ENCODE measurements at places on chromosomes 6 and 20.

DNA sequence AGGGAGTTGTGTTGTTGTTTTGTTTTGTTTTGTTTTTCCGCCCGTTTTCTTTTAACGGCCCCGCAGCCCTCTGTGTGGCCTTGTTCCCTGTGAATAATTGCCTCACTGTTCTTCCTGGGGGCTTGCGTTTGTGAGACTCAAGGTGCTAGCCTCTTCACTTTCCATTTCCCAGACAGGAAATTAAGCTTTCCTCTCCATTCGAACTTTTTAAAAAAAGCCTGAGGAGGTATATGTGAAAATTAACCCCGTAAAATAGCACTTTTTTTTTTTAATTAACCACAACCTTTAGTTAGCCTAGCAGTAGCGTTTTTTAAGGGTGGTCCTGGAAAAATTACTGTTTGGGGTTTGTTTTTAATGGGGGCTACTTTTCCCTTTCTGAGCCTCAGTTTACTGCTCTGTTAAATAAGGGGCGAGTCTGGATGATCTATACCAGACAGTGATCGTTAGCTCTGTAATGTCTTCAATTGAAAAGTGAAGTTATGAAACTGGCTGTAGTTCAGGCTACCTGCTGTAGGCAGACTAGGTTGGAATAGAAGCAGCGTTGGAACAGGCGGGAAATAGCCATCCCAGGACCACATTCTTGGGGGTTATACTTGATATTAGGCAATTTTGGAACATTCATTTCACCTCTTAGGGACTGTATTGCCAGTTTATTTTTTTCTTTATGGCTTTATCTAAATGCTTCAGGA is 1.7 kb downstream of the STX16 start:
- H3K27ac ChIP-seq = peak overlapping the region; percentile 93
- peak overlapping the region; percentile 73 for H3K4me3 ChIP-seq
- H3K27me3 ChIP-seq = no peaks in the 10 kb centered on the region
- H3K36me3 ChIP-seq = no peaks in the 10 kb centered on the region
- peaks cover 51% of the 10 kb centered on the region for H3K4me1 ChIP-seq

GRCh38 chr6:80618953-80619352 is 512.5 kb downstream of the BCKDHB start:
- H3K4me3 ChIP-seq = no peak overlapping the region
- H3K4me1 ChIP-seq = no peaks in the 10 kb centered on the region
- DNase-seq = no peak
- no peaks in the 10 kb centered on the region for H3K36me3 ChIP-seq

DNA sequence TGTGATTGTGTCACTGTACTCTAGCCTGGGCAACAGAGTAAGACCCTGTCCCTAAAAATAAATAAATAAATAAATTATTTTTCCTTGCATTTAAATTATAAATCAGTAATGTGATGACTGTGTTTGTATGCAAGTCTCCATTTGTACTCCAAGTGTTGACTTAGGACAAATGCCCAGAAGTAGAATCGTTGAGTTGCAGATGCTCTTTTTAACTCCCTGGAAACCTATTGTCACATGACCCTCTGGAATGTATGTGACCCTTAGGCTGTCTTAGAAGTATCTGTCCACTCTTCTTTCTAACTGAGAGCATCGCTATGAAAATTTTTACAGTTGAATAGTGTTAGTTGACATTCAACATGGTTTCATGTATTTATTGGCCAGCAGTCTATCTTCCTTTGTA is 18.8 kb downstream of the OR2A4 start:
- no peaks in the 10 kb centered on the region for H3K4me1 ChIP-seq
- no peaks in the 10 kb centered on the region for H3K36me3 ChIP-seq
- H3K4me3 ChIP-seq = no peak overlapping the region
- H3K27ac ChIP-seq = no peak overlapping the region
- H3K27me3 ChIP-seq = no peaks in the 10 kb centered on the region

DNA sequence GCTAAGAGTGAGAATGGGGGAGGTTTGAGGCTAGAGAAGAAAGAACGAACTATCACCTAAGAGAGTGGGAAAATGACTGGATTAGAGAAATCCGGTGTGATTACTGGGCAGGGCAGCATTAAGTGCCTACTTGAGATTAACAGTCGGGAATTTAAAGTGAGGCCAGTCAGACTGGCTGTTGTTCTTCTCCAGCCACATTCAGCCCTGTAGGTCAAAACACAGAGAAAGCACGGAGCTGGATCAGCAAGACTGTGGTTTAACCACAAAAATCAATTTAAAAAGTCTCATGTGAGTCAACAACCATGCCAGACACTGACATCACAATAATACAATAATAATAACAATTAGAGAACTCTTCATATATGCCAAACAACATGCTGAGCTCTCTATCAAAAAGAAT is 301.9 kb upstream of the SGK1 start:
- H3K4me3 ChIP-seq = no peak overlapping the region
- no peak for DNase-seq
- no peak overlapping the region for H3K27ac ChIP-seq
- H3K36me3 ChIP-seq = no peaks in the 10 kb centered on the region
- no peaks in the 10 kb centered on the region for H3K4me1 ChIP-seq

- H3K36me3 ChIP-seq = peaks cover 1% of the 10 kb centered on the region
- H3K4me1 ChIP-seq = no peaks in the 10 kb centered on the region
- no peak overlapping the region for H3K27ac ChIP-seq
- H3K27me3 ChIP-seq = peaks cover 4% of the 10 kb centered on the region
These were observed 1.1 kb upstream of the TMEM74B start for GRCh38 chr20:1185790-1186334.

- no peaks in the 10 kb centered on the region for H3K27me3 ChIP-seq
- no peak overlapping the region for H3K27ac ChIP-seq
- H3K36me3 ChIP-seq = no peaks in the 10 kb centered on the region
- no peaks in the 10 kb centered on the region for H3K4me1 ChIP-seq
- DNase-seq = no peak
These were observed 7.5 kb upstream of the PLCB4 start for GRCh38 chr20:9061434-9061833.

DNA sequence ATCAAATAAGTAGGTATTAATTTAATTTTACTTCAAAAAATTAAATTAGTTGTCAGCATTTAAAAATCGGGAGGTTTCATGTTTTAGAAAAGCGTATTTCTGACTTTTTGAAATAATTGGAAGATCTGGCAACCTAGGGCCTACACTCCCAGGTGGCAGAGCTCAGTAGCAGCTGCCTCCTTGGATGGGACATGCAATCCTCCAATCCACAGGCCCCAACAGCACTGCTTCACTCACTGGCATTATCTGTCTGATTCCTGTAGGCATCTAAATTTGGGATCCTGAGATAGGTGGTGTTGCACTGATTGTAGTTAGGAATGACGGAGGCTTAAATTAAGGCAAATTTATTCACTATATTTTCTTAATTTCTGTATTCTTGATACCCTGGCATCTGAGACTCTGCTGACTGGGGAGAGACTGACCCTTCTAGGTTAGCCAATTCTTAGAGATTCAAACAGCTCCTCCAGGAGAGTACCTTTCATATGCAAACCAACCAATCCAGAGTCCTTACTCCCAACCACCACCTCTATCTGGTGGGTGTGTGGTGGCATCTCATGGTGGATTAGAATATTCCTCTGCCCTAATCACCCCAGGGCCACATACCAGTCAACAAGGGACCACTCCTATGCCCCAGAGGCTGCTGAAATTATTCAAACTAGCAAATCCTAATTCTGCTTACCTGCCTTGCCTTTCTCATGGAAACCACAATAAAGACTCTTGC is 146.6 kb upstream of the GLP1R start:
- no peak for DNase-seq
- no peaks in the 10 kb centered on the region for H3K4me1 ChIP-seq
- no peak overlapping the region for H3K27ac ChIP-seq
- no peak overlapping the region for H3K4me3 ChIP-seq
- peaks cover 12% of the 10 kb centered on the region for H3K27me3 ChIP-seq
- no peaks in the 10 kb centered on the region for H3K36me3 ChIP-seq

GRCh38 chr6:169289257-169289618 is 35.6 kb upstream of the THBS2 start:
- H3K36me3 ChIP-seq = no peaks in the 10 kb centered on the region
- H3K27ac ChIP-seq = peak overlapping the region; percentile 46
- no peaks in the 10 kb centered on the region for H3K4me1 ChIP-seq
- DNase-seq = no peak
- H3K27me3 ChIP-seq = no peaks in the 10 kb centered on the region

GRCh38 chr6:8215631-8216030 is 113.3 kb upstream of the EEF1E1 start:
- no peak overlapping the region for H3K4me3 ChIP-seq
- no peak for DNase-seq
- H3K27ac ChIP-seq = no peak overlapping the region
- H3K4me1 ChIP-seq = no peaks in the 10 kb centered on the region
- no peaks in the 10 kb centered on the region for H3K36me3 ChIP-seq
- H3K27me3 ChIP-seq = no peaks in the 10 kb centered on the region

- DNase-seq = peak; percentile 78
- no peak overlapping the region for H3K27ac ChIP-seq
- H3K4me1 ChIP-seq = no peaks in the 10 kb centered on the region
These were observed 8.6 kb upstream of the BTNL2 start for GRCh38 chr6:32415521-32416019.

DNA sequence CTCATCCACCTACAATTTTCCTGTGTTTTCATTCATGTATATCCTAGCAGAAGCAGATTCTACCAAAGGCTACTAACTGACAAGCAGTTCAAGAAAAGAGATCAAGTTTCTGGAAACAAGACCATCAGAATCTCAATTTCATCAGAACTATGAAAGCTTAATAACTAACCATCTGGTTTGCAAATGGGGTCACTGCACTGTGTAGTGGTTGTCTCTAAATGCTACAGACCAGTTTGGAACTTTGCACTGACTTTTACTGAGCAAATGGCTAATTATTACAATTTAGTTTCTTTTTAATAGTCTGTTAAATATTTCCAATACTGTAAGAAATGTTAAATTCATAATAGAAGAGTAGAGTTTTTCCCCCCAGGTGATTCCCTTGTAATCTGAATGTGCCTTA is 64.5 kb downstream of the REPS1 start:
- H3K4me3 ChIP-seq = no peak overlapping the region
- no peak overlapping the region for H3K27ac ChIP-seq
- DNase-seq = no peak

GRCh38 chr6:17032988-17033634 is 68.7 kb upstream of the STMND1 start:
- no peaks in the 10 kb centered on the region for H3K4me1 ChIP-seq
- no peak overlapping the region for H3K27ac ChIP-seq
- H3K36me3 ChIP-seq = no peaks in the 10 kb centered on the region
- peak overlapping the region; percentile 8 for H3K4me3 ChIP-seq
- H3K27me3 ChIP-seq = peaks cover 22% of the 10 kb centered on the region
- peak; percentile 50 for DNase-seq

DNA sequence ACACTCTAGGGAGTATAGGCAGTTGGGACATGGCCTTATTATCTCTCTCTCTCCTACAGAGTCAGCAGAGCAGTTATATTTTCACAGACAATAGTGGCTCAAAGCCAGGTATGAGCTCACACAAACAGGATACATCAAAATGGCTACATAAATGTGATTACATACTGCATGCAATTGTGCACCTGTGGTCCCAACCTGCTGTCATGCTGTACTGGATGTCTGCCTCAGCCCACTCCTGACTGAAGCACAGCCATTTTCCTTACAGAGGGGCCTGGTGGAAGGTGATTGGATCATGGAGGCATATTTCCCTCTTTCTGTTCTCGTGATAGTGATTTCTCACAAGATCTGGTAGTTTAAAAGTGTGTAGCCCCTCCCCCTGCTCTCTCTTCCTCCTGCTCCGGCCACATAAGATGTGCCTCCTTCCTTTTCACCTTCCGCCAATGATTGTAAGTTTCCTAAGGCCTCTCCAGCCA is 37.0 kb upstream of the SAMHD1 start:
- no peak for DNase-seq
- H3K27ac ChIP-seq = no peak overlapping the region
- no peaks in the 10 kb centered on the region for H3K4me1 ChIP-seq
- H3K36me3 ChIP-seq = no peaks in the 10 kb centered on the region

DNA sequence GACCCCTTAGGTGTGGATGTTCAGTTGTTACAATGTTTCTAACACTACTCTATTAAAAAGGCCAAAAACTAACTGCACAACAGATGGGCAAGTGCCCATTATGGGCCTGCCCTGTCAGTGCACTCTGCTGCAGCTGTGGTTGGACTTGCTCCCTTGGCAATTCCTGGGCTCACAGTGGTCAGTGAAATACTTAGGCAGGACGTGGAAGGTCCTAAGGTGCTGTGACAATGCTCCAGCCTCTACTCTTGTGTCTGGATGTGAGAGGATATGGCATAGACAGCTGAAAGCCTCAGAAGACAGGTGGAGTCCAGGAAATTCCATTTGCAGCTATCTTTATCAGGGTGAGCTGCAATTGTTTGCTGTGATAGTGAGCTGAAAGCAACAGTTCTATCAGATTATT is 136.5 kb upstream of the OLIG3 start:
- H3K36me3 ChIP-seq = no peaks in the 10 kb centered on the region
- DNase-seq = no peak

- no peaks in the 10 kb centered on the region for H3K36me3 ChIP-seq
- H3K27me3 ChIP-seq = no peaks in the 10 kb centered on the region
- H3K4me1 ChIP-seq = no peaks in the 10 kb centered on the region
- H3K4me3 ChIP-seq = peak overlapping the region; percentile 57
- peak; percentile 30 for DNase-seq
These were observed 54.4 kb upstream of the ZNF337 start for GRCh38 chr20:25750765-25751696.

DNA sequence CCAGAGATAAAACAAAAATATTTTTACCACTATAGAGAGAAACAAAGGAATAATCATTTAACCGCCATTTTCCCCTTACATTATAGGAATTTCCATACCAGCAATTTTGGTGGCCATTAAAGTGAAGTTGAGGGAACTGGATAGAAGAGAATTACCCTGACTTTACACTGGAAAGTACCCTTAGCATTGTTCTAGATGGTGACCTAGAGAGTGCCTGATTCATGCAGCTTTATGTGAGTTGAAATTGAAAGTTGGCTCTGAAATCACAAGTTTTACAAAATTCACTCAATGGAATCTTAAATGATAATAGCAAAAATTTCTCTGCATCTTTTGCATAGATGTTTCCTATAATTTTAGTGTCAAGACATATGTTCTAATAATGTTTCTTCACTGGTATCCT is 55.7 kb upstream of the PREP start:
- no peak overlapping the region for H3K27ac ChIP-seq
- no peak for DNase-seq
- H3K4me3 ChIP-seq = no peak overlapping the region

DNA sequence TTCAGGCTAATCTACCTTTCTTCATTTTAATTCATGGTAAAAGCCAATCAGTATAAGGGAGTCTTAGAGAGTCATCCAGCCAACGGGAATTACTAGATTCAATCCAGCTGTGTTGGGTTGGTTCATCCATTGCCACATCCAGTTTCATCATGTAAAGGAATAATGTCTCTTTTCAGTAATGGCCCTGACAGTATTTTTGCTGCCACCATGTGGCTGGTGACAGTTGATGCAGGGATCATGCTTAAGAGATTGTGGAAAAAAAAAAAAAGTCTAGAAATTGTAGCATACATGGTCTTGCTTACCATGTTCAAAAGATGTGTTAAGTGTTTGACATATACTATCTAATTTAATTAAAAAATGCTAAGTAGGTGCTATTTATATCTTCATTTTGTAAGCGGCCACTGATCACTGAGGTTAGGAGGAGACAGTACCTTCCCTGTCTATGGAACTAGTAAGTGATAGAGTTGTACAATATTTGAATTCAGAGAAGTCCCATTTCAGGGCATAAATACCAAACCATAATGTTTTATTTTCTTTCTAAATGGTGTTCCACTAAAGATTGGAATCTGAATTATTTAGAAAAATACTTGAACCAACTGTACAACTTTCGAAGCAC is 135.9 kb downstream of the KHDRBS2 start:
- H3K4me3 ChIP-seq = no peak overlapping the region
- no peaks in the 10 kb centered on the region for H3K27me3 ChIP-seq
- no peak for DNase-seq
- no peaks in the 10 kb centered on the region for H3K36me3 ChIP-seq
- H3K4me1 ChIP-seq = no peaks in the 10 kb centered on the region

GRCh38 chr20:3875378-3875974 is 13.7 kb upstream of the PANK2 start:
- H3K36me3 ChIP-seq = peaks cover 43% of the 10 kb centered on the region
- no peaks in the 10 kb centered on the region for H3K27me3 ChIP-seq
- H3K27ac ChIP-seq = no peak overlapping the region
- no peak for DNase-seq
- peaks cover 5% of the 10 kb centered on the region for H3K4me1 ChIP-seq

Data from psoas muscle (tissue), 8 donors.